ENCODE measurements at places on chromosomes 5 and 9.

- no peak for DNase-seq
Observed at GRCh38 chr5:137706841-137707240, 29.0 kb downstream of the KLHL3 start.

DNA sequence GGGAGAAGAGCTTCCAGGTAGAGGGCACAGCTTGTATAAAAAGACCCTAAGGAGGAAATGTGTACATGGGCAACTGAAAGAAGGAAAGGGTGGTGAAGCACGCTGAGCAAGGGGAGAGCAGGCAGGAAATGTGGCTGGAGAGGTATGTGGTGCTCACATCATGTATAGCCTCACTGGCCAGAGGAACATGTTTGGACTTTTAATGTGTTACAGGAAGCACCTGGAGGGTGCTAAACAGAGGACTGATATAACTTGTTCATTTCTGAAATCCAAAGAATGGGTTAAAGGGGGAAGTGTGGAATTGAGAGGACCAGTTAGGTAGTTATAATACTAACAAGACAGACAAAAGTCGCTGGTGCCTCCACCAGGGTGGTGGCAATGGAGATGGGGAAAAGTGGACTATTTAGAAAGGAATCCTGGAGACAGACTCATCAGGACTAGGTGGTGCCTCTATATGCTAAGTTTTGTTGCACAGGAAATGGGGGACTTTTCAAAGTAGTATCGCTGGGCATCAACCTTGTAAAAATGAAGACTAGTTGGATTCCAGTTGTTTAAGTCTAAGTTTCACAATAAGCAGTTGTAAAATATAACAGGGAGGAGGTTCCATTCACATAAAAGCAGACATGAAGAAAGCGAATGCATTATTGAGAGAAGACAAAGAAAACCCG is 63.1 kb upstream of the CD180 start:
- no peak for DNase-seq

DNA sequence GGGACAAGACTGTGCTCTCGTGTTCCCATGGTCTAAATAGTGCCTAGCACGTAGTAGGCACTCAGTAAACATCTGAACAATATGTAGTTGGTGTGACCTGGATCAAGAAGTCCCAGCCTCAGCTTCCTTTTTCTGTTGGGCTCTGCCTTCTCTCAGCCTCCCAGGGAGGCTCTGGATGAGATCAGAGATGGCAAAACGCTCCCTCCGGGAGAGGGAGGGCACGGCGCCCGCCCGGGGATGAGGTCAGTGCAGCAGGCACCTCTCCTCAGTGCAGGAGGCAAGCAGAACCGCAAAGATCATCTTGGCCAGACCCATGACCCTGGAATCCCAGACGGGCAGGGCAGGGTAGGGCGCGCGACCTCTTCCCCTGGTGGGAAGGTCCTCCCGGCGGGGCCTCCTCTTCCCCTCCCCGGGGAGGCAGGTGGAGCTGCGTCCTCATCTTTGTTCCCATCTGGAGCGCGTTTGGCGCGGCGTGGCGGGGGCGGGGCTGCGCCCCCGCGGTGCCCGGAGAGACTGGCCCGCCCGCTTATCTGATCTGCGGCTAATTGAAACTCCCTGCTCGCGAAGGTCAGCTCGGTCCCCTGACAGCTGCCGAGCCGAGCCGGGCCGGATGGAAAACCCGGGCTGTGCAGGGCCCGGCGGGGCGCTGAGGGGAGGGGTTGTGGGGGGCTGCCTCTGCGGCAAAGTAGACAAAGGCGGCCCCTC is 60.9 kb downstream of the CXXC5 start:
- DNase-seq: peak; percentile 41

DNA sequence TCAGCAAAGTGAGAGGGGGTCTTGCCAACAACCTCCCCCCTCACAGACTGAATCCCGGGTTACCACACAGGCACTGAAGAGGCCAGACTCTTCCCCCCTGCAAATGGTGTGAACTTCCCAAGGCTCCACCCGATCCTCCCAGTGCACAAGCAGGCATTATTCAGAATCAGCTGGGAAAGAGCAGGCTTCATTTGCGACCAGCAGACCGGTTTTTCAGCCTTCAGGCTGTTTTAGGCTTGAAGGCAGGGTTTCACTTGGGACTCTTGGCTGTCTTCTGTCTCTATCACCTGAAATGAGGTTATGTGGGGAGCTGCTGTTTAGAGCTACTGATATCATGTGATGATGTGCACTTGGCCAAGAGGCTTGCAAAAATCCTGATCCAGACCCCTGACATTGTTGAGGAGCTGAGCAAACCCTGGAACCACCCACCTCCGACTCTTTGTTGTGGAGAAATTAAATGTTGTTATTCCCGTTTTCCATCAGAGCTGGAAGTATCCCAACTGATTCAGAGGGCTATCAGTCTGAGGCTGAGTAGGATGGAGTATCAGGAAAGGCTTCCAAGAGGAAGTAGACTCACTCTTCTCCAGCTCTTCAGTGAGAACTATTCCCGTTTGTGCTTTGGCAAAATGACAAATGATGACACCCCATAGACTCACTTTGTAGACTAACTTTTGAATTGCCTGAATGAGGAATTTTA is 63.3 kb upstream of the ZFR start:
- DNase-seq: no peak

- DNase-seq: no peak
Observed at GRCh38 chr9:136367296-136368145, 4.0 kb upstream of the DNLZ start.

GRCh38 chr5:107154593-107154992 is 516.1 kb downstream of the EFNA5 start:
- no peak for DNase-seq

- DNase-seq: no peak
Observed at GRCh38 chr5:6572086-6572824, 60.6 kb downstream of the NSUN2 start.

- no peak for DNase-seq
Observed at GRCh38 chr9:135490980-135491464, 9.5 kb upstream of the MRPS2 start.

DNA sequence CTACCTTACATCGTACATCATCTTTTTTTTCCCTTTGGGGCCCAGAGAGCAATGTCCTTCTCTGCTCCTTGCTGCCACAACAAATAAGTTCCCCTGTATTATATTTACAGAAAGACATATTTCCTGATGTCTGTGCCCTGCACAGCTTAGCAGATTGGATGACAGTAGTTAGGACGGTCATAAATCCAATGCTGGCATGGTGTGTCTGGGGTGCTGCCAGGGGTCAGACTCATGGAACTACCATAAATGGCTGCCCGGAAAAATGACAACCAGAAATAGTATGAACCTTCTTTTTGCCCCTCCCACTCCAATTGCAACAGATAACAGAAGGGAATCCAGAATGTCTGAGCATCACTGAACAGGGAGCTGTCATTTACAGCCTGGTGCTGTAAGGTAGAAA is 511.1 kb downstream of the PSAT1 start:
- no peak for DNase-seq

GRCh38 chr9:138071292-138071691 is 193.7 kb downstream of the CACNA1B start:
- DNase-seq: no peak

GRCh38 chr9:70438341-70438928 is 24.0 kb upstream of the KLF9 start:
- DNase-seq: peak; percentile 53

DNA sequence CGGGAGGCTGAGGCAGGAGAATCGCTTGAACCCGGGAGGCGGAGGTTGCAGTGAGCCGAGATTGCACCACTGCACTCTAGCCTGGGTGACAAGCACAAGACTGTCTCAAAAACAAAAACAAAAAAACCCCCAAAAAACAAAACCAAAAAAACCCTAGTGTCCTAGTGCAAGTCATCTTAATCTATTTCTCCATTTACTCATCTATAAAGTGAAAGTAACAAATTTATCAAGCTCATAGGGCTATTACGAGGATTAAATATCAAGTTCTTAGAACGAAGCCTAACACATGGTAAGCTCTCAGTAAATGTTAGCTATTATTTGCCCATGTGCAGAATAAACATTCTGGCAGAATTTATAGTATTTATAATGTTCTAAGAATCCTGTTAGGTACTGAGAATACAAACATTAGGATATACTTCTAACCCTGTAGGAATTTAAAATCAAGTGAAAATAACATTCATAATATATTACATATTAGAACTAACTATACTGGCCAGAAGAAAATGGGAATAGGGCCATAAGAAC is 45.0 kb downstream of the GOLPH3 start:
- no peak for DNase-seq
